Activated T-cell treated with anti-CD3 and anti-CD28 coated beads for 48 hours (primary cell): ENCODE measurements at places on chromosomes 5 and 9.

- DNase-seq, result no peak
These were observed 277.3 kb downstream of the CDH9 start for GRCh38 chr5:26761045-26761444.

DNA sequence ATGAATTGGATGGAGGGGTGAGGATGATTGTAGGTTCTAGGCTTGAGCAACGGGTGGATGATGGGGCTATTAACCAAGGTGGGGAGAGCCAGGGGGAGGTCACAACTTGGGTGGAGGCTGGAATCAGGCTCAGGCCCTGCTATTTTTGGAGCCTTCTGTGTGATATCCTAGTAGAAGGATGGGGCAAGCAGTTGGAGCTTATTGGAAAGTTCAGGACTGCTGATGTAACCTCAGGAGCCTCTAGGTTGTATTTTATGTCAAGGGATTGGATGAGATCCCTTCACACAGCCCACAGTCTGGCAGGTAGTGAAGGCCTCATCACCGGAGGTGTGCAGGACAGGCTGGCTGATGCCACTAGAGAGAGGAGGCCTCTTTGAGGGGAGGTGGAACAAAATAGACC, 11.2 kb upstream of the RPS14 start:
- DNase-seq, result no peak

DNA sequence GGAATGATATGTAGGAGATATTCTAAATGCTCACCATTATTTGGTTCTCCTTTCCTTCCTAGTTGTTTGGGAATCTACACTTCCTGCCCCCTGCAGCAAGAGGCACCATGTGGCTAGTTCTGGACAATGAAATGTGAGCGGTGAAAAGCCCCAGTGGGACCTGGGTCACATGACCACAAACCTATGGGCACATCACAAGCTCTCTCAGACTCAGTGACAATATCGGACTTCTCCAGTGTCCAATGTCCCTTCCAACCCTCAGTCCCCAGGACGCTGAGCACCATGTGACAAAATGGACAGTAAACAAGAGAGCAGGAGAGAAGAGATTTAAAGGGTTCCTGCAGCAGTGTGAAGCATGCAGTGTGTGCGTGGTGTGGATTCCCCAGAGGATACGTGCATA, 44.6 kb upstream of the FOXE1 start:
- DNase-seq, result no peak

GRCh38 chr9:108003526-108003925, 514.0 kb upstream of the KLF4 start:
- DNase-seq, result no peak

DNA sequence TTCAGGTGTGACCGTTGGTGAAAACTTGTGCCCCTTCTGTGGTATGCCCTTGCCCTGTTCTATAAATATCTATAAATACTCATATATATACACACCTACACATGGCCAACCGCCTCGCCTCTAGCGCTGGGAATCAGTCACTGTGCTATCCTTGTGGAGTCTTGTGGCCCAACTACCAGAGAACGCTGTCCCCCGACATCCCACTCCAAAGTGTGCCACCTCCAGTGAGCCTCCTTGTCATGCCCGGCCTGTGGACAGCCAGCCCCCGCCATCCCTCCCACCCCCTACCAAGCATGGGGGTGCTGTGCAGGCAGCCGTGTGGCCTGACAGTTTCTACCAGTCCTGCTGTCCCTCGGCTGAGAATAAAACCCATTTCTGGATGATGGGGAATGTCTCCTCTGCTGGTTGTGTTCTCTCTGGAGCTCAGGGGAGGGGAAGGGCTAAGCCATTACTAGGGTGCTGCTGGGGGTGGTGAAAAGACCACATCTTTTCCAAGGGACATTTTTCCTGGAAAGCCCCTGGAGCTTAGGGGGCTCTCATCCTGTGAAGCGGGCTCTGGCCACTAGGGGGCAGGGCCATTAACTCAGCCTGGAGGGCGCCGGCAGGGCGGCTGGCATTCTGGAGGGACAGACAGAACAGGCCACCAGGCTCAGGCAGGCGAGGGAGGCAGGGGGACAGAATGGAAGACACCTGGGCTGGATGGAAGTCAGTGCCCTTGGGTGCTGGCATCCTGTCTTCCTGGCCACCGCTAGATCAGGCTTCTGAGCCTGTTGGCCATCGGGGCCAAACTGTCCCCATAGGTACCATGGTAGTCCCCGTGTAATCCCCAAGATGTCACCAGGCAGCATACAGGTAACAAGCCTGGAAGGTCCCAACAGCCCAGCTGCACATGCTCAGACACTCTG, 20.7 kb downstream of the GOLGA2 start:
- peak; percentile 50 for DNase-seq

- DNase-seq, result no peak
These were observed 376.5 kb upstream of the DAB2 start for GRCh38 chr5:39801306-39801705.

DNA sequence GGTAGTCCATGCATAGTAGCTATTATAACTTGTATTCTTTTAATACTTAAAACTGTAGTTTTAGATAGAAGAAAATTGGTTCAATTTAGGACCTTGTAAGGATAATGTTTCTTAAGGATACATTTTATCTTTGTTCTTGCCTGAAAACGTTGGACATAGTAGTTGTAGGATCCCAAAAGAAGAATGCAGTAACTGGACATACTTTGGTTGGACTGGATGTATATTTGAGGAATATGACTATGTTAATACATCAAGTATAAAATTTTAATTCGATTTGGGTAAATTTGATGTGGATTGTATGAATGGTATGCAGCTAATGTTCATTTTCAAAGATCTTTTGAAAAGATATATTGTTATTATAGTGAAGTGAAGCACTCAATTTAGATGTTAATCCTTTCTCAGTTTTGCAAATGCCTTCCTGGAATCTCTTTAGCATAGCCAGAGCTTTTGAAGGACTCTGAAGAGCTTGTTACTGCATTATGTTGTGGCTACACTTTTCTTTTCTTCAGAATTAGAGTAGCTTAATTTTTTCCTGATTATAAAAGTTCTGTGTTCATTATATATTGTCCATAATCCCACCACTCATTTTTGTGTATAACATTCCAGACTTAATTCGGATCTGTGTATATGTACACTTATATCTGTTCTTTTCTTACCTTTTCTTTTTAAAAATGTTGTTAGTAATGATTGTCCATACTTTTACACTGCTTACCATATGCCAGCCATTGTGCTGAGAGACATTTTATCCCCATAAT, 41.2 kb downstream of the LRRTM2 start:
- no peak for DNase-seq

GRCh38 chr9:116191576-116192415, 38.2 kb downstream of the PAPPA start:
- DNase-seq, result no peak

GRCh38 chr5:133569347-133569746, 43.0 kb downstream of the FSTL4 start:
- no peak for DNase-seq

DNA sequence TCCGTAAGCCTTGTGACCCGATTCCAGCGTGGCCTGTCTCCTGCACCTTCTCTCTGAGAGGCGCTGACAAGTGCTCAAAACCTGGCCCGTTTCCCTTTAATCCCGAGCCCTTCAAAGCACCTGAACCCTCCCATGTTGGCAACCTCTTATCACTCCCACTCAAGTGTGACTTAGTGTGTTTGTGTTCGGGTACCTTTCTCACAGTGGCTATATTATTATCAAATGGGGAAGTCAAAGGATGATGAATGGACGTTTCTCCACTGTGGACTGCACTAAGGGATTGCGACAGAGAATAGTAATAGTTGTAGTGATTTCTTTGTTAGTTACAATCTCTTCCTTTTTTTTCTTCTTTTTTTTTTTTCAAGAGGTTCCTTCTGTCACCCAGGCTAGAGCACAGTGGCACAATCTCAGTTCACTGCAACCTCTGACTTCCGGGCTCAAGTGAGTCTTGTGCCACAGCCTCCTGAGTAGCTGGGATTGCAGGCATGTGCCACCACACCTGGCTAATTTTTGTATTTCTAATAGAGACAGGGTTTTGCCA, 65.4 kb upstream of the TNFSF8 start:
- no peak for DNase-seq

GRCh38 chr5:148606296-148606695, 48.0 kb downstream of the HTR4 start:
- DNase-seq, result no peak

DNA sequence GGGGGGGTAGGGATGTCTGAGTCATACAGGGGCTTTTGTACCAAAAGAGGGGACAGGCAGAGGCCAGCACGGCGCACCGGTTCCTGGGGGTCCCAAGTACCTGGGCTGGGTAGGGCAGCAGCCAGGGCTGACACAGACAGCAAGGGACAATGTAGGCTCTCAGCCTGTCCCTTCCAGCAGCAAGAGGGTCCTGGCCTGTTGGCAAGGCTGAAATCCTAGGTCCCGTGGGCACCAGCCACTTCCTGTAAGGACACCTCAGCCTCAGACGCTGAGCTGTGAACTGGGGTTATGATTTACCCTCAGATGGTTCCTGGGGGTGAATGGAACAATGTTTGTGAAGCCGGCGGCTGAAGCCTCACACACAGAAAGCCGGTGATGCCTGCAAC, 41.3 kb downstream of the NACC2 start:
- no peak for DNase-seq

GRCh38 chr5:115342590-115343377, 46.3 kb upstream of the CCDC112 start:
- no peak for DNase-seq

DNA sequence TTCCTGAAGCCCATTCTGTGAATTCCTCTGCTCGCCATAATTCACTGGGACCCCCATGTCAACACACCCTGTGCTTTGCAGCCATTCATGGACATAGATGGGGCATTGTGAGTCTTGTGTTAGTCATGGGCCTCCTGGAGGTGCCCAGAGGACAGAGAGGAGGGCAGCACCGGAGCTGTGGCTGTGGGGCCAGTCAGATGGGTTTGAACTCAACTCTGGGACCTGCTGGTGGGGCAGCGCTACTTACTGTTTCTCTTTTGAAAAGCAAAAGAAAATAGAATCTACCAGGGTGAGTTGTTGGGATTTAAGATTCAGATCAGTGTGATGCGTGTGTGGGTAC, 11.3 kb upstream of the EXOC3 start:
- DNase-seq, result no peak

- DNase-seq, result no peak
These were observed 14.9 kb downstream of the IL4 start for GRCh38 chr5:132688536-132689339.

DNA sequence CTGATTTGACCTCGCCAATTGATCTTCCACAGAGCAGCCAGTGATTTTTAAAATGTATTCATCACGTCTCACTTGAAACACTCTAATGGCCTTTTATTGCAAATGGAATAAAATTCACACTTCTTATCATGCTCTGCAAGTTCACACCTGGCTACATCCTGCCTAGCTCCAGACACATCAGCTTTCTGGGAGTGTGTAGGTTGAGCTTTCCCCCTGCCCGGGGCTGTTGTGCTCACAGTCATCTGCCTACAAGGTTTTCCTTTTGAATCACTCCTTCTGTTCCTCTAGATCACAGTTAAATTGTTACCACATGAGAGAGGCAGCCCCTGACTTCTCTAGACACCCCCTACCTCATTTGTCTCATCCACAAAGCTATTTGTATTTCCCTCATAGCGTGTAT, 674.5 kb downstream of the PRELID2 start:
- DNase-seq, result no peak

DNA sequence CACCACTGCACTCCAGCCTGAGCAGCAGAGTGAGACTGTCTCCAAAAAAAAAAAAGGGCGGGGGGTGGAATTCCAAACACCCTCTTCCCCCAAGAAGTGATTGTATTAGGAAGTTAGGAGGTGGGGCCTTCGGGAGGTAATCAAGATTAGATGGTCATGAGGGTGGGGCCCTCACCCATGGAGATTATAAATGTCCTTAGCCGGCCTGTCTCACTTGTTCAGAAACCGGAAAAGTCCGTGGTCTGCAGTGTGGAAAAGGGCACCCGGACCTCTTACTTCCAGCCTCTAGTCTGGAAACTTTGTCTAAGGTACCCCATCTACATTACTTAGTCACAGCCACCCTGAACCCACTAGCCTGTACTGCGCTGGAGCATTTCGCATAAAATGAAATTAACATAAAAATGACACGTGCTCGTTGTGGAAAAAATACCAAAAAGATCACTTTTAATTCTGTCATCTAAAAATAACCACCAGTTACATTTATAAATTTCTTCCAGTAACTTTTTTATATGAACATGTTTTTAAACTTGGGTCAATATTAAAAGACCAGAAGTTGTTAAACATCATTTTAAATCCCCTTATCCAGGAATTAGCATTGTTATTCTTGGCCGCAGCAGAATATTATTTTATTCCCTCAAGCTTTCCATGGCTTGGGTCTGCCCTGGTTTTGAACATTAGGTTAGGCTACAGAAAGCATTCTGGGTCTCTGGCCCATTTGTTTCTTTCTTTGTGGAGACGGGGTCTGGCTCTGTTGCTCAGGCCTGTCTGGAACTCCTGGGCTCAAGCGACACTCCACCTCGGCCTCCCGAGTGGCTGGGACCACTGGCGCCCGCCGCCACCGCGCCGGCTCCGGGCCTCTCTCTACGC, 1.2 kb upstream of the CKS2 start:
- no peak for DNase-seq

GRCh38 chr9:81673310-81673709, 16.0 kb downstream of the TLE1 start:
- no peak for DNase-seq
